ENCODE measurements at places on chromosomes 1 and 21.

DNA sequence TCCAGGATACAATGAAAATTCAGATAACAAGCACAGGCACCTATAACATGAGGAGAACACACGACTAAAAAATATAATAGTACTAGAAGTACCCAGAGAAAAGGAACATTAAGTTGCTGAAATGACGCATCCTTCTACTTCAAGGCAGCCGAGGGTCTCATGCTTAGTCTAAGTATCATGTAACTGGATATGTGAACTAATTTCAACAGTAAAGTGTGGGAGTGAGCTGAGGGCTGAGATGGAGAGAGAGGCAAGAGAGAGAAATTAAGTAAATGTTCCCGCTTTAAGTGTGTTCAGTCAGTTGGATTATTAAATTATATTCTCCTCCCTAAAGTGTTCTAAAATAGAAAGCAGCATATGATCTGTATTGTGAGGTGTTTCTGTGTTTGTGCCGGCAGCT is 152.2 kb upstream of the KRTAP19-8 start:
- DNase-seq: no peak

DNA sequence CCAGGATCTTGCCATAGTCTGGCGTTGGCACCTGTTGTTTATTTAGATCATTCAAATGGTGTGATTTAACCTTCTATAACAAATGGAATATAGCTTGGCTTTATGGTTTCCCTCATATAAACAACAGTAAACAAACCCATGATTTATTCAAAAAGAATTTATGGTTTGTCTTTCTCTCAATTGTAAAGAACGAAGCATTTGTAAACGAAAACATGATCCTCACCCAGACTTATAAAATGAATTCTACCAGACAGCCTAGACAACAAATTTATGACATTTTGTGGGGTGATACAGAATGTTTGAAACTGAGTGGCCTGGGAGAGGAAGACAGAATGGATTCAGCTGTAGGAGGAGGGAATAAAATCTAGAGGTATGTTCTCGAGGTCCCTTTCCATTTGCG is 66.1 kb upstream of the PTGFR start:
- DNase-seq: no peak

DNA sequence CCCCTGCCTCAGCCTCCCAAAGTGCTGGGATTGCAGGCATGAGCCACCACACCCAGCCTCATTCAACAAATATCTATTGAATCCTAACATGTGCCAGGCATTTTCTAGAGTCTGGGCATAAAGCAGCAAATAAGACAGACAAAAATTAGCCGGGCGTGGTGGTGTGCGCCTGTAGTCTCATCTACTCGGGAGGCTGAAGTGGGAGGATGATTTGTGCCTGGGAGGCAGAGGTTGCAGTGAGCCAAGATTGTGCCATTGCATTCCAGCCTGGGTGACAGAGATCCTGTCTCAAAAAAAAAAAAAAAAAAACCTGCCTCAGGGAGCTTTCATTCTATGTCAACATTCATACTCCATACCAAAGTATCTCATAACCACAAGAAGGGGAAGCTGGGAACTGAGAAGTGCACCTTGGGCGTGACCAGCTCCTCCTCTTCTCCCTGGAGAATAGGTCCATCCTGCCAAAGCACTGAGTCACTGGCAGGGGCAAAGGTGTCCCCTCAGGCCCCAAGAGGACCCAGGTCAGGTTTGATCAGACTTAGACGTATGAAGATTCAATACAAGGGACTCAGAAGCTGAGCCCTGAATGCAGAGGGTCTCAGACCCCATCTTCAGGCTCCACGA is 36.8 kb upstream of the PPP1R15B start:
- no peak for DNase-seq

- no peak for DNase-seq
Measured at GRCh38 chr1:150955280-150955679, 19.4 kb downstream of the CERS2 start.

Measured in stimulated activated CD4-positive, alpha-beta T cell treated with anti-CD3 and anti-CD28 coated beads, Interleukin-2, amount 100 ng/mL, for 24 hours (primary cell).